Natural killer cell treated with Interleukin-12 subunit alpha and Interleukin-12 subunit beta and Interleukin-15 and Interleukin-18, amount 100 ng/mL, for 72 hours (primary cell): ENCODE measurements at places on chromosomes 4 and X. TPM values are rescaled to one million over a fixed set of nuclear protein-coding genes. Genes with fewer than 3 reads are reported as not detected.

DNA sequence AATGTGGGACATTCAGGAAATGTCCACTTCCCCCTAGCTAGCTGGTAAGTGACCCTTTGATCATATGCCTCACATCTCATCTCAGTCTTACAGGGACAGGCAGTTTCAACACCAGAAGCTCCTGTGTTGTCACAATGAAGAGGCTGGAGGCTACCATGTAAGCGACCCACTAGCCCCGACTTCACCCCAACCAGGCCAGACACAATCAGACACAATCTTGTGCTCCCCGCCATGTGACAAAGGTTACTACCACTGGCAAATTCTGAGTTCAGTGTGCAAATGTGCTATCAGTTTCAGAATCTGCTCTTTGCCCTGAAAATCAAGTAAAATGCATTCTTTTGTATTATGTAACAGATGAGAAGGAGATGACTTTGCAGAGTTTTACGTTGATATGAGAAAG lies 56.9 kb upstream of the STS start:
- DNase-seq, result no peak

GRCh38 chr4:7901311-7901885 lies 38.3 kb downstream of the AFAP1 start:
- no peak for DNase-seq

GRCh38 chr4:172813359-172813923 lies 355.2 kb upstream of the GALNT7 start:
- no peak for DNase-seq

CLGN gene
- total RNA-seq, result 0.26 TPM

GATA1 gene
- total RNA-seq, result not detected

GRCh38 chr4:116449764-116450163 lies 635.6 kb downstream of the TRAM1L1 start:
- no peak for DNase-seq

- DNase-seq, result no peak
Observed at GRCh38 chr4:23038626-23039491, 346.1 kb downstream of the GBA3 start.

- no peak for DNase-seq
Observed at GRCh38 chr4:105369988-105370387, 103.9 kb downstream of the PPA2 start.

- no peak for DNase-seq
Observed at GRCh38 chr4:38868059-38868960, 704 bp downstream of the FAM114A1 start.

- no peak for DNase-seq
Observed at GRCh38 chr4:27078934-27079455, 218.4 kb downstream of the STIM2 start.
